Stimulated activated CD8-positive, alpha-beta memory T cell treated with anti-CD3 and anti-CD28 coated beads, Interleukin-4, amount 100 ng/mL, for 4 hours (primary cell): ENCODE measurements at places on chromosomes 1 and 21.

DNA sequence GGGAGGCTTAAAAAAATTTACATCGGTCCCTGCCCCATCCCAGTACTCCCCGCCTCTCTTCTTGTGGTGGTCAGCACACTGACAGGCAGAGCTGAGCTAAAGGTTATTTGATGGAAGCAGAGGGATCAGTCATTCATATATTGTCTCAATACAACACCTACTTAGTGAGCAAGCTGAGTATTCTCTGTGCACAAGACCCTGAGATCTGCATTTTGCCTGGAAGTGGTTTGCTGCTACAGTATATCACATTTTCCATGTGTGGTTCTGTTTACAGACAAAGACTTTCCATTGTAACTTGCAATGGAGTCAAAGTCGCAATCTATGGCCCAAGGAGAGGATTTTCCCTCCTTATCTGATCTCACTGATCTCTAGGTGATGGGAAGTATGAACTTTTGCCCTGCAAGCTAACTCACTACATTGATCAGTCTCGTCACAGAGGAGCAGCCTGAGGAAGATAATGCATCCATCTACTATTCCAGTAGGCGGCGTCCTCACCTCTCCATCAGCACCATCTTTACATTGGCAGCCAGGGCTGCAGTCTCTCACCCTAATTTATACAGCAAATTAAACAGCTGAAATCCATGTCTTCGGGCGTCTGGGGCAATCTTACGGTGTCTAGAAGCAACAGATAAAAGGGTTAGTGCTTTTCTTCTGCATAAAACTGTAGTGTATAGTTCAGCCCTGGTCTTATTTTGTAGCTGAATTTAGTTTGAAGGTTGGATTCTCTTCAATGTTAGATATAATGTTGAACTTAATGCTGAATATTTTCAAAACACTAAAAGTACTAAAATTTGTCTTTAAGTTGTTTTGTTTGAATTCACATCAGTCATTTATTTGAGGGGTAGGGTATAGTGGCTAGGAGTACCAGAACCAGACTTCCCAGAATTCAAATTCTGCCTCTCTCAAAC is 3.2 kb upstream of the TRAF5 start:
- DNase-seq, result peak; percentile 32

DNA sequence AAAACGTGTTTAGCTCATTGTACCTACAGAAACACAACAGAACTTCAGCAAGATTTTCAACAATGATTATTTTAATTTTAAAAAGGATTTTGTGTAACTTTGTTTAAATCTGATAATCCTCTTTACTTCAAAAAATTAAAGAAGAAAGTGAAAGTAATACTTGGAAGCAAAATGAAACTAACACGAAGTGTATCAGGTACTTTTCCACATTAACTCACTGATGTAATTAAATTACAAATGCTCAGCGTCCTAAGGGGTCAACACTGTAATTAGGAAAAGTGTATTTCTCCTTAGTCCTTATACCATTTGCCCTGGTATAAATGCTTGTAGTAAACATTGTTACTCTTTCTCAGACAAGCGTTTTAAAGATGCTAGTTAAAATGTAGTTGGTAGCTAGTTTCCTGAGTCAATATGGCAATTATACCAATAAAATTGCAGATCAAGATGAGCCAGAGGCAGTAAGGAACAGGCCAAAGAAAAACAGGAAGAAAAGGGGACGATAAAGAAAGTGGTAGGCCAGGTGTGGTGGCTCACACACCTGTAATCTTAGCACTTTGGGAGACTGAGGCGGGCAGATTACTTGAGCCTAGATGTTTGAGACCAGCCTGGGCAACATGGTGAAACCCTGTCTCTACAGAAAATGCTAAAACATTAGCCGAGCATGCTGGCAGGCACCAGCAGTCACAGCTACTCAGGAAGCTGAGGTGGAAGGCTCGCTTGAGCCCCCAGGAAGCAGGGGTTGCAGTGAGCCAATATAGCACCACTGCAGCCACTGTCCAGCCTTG is 553.0 kb downstream of the SMYD3 start:
- DNase-seq, result no peak

- peak; percentile 24 for DNase-seq
Measured at GRCh38 chr1:7752512-7753417, 18.3 kb upstream of the VAMP3 start.

GRCh38 chr1:7852804-7853683 is at the start of gene UTS2:
UTS2 (minus strand) TSS chr1:7853065; CDS start chr1:7853003, 62 bp downstream.
- no peak for DNase-seq

DNA sequence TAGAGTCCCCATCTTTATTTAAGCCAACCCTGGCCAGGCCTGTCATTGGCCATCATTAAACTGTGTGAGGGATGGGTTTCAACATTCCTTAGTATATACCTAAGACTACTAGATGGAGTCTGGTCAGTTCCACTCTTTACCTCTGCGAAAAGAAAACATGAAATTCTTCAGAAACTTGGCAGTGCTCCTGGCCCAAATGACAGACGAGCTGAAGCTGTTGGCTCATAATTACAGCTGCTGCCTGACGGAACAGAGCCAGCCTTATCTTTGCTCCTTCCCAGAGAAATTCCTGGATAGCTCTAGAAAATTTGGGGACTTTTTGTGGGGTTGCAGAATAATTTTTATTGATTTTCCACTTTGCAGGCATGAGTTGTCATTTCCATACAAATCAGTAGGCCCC is 30.4 kb downstream of the NPHS2 start:
- no peak for DNase-seq

DNA sequence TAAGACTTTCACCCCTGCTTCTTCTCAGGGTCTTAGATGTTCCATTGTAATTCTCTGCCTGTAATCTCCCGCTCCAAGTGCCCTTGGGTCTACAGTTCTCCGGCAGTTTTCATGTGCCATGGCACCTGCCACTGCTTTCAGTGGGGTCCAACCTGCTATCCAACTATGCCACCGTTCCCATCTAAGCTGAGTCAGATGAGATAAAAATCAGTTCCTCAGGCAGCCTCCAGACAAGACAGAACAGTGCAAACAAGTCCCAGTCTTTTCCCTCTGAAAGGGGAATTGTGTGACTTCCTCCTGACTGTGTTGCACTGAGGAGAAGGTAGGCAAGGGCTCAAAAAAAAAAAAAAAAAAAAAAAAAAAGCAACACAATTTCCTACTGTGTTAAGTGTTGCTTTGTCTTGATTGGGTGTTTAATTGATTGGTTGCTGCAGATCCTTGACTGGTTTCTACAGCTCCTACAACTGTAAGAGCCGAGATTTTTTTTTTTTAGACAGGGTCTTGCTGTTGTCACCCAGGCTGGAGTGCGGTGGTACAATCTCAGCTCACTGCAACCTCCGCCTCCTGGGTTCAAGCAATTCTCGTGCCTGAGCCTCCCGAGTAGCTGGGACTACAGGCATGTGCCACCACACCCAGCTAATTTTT is 50.7 kb downstream of the EBNA1BP2 start:
- no peak for DNase-seq
